ENCODE measurements at places on chromosomes 7 and 10.

- peaks cover 31% of the 10 kb centered on the region for H3K36me3 ChIP-seq
- no peaks in the 10 kb centered on the region for H3K27me3 ChIP-seq
- peaks cover 9% of the 10 kb centered on the region for H3K4me1 ChIP-seq
- H3K27ac ChIP-seq, result no peak overlapping the region
Measured at GRCh38 chr7:5997210-5997808, 11.5 kb downstream of the PMS2 start.

GRCh38 chr10:12322583-12323131 lies 26.7 kb upstream of the CAMK1D start:
- H3K4me1 ChIP-seq, result no peaks in the 10 kb centered on the region
- H3K27ac ChIP-seq, result no peak overlapping the region
- no peak overlapping the region for H3K4me3 ChIP-seq
- no peaks in the 10 kb centered on the region for H3K36me3 ChIP-seq
- no peaks in the 10 kb centered on the region for H3K27me3 ChIP-seq

- H3K36me3 ChIP-seq, result no peaks in the 10 kb centered on the region
- no peak overlapping the region for H3K4me3 ChIP-seq
- DNase-seq, result no peak
- H3K4me1 ChIP-seq, result no peaks in the 10 kb centered on the region
- peaks cover 42% of the 10 kb centered on the region for H3K27me3 ChIP-seq
Measured at GRCh38 chr10:114711176-114711868, 53.2 kb upstream of the ABLIM1 start.

DNA sequence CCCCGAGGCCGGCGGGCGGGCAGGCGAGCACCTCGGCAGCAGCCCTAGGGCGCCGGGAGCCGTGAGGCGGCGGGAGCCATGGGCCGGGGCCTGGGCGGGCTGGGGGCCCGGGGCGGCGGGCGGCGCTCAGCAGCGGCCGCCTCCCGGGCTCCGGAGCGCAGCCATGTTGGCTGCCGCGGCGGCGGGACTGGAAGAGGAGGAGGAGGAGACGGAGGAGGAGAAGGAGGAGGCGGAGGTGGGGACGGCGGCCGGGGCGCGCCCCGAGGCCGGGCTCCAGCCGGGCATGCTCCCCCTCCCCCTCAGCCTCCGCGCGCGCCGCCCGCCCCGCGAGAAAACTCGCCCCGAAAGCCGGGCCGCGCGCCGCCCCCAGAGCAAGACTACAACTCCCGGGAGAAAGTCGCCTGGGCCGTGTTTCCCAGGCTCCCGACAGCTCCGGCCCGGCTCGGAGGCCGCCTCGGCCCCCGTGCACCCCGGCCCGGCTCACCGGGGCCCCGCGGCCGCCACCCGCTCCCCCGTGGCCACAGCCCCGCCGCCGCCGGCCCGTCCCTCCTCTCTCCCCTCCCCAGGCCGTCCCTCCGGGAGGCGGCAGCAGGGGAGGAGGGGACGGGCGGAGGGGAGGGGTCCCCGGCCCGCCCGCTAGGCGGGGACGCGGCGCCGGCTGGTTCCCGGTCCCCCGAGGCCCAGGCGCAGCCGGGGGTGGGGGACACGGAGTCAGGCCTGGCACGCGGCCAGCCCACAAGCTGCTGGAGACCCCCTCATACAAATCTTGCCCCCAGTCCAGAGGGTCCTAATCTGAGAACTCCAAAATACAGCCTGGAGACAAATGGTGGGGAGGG lies at the start of gene DLG5:
Gene DLG5 (minus strand): TSS at position 190 of the 836 bp plus-strand sequence. CDS start 235 bp downstream, outside the sequence.
- H3K27me3 ChIP-seq, result peaks cover 49% of the 10 kb centered on the region
- peak within 1 kb of the TSS; percentile 80 for H3K4me3 ChIP-seq
- peaks cover 12% of the 10 kb centered on the region for H3K4me1 ChIP-seq
- peaks cover 2% of the 10 kb centered on the region for H3K36me3 ChIP-seq
- no peak within 1 kb of the TSS for H3K27ac ChIP-seq

GRCh38 chr10:71367271-71367670 lies 29.4 kb upstream of the CDH23 start:
- H3K27me3 ChIP-seq, result no peaks in the 10 kb centered on the region
- DNase-seq, result no peak
- H3K27ac ChIP-seq, result no peak overlapping the region

All from T-helper 2 cell treated with Interferon-gamma antibody and Interleukin-4, amounts not matched to agents 5 μg/mL and 100 μg/mL, for 36 hours (primary cell).